Naive thymus-derived CD4-positive, alpha-beta T cell (primary cell): ENCODE measurements at places on chromosomes 4 and X. TPM values are rescaled to one million over a fixed set of nuclear protein-coding genes. Genes with fewer than 3 reads are reported as not detected.

The KLB gene
- not detected for total RNA-seq

The BCLAF3 gene
- total RNA-seq: 7.0 and 7.1 TPM in 2 replicates

The OTC gene
- not detected for total RNA-seq

The EMCN gene
- total RNA-seq: not detected

The NPY2R gene
- total RNA-seq: not detected in 2 replicates

The ABCG2 gene
- total RNA-seq: not detected

The PRSS48 gene
- not detected in 2 replicates for total RNA-seq

The XKRX gene
- 0.10 and 0.15 TPM in 2 replicates for total RNA-seq

The PSAPL1 gene
- total RNA-seq: not detected

The PDZD4 gene
- total RNA-seq: 0.25 and 0.44 TPM in 2 replicates

- DNase-seq: no peak
Observed at GRCh38 chr4:56330691-56331090, 56.6 kb downstream of the AASDH start.

DNA sequence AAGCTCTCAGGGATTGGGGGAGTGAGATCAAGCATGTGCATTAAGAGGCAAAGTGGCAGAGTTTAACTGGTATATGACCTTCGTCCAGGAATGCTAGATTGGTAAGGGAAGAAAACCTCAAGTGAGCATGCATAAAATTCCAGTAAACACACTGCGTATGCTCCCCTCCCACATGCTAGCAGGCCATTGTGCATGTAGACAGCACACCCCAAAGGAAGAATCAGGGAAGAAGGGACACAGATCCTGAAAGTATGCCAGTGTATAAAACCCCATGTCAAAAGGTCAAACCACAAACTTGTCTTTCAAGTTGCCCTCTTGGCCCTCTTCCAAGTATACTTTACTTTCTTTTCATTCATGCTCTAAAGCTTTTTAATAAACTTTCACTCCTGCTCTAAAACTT, 405.2 kb upstream of the CNKSR2 start:
- no peak for DNase-seq

DNA sequence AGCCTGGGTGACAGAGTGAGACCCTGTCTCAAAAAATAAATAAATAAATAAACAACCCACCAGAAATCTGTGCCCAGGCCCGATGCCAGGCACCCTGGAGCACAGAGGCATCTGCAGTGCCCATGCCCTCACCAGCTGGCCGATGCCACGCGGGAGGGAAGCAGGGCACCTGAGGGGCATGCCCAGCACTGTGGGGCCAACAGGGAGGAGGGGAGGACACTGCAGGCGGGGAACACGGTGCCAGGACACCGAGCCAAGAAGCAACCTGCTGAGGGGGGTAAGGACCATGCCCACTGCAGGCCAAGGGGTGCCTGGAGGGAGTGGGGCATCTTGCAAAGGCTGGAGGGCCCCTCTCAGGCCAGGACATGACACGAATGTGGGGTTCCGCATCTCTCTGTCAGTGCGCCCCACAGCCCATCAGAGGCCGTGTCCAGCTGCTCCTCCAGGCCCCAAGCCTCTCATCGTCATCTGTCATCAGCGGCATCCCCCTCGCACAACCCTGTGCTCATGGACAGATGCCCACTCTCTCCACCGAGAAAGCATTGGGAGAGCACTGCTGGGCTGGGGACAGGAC, 13.3 kb upstream of the DUSP9 start:
- no peak for DNase-seq

- DNase-seq: no peak
Observed at GRCh38 chrX:118632862-118633261, 94.5 kb upstream of the IL13RA1 start.

DNA sequence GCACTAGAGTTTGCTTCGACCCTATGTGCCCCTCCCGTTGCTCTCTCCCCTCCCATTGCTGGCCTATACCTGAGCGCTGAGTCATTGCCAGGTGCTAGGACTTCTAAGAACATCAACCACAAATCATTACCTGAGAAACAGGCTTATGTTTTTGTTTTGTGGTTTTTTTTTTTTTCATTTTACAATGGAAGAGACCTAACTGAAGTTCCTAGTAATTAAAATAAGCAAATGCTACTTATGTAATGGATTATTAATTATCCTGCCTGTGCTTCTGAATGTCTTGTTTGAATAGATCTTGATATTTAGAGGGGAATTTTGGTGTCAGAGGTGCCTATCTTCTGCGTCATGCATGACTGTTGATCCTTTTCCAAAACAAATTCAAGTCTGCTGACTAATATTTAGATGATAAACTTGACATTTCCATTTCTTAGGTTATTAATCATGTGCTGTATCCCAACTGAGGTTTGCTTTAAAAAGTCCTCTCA, 275.4 kb upstream of the CPEB2 start:
- DNase-seq: no peak

- DNase-seq: no peak
Observed at GRCh38 chr4:14415146-14415545, 587.1 kb upstream of the CPEB2 start.

DNA sequence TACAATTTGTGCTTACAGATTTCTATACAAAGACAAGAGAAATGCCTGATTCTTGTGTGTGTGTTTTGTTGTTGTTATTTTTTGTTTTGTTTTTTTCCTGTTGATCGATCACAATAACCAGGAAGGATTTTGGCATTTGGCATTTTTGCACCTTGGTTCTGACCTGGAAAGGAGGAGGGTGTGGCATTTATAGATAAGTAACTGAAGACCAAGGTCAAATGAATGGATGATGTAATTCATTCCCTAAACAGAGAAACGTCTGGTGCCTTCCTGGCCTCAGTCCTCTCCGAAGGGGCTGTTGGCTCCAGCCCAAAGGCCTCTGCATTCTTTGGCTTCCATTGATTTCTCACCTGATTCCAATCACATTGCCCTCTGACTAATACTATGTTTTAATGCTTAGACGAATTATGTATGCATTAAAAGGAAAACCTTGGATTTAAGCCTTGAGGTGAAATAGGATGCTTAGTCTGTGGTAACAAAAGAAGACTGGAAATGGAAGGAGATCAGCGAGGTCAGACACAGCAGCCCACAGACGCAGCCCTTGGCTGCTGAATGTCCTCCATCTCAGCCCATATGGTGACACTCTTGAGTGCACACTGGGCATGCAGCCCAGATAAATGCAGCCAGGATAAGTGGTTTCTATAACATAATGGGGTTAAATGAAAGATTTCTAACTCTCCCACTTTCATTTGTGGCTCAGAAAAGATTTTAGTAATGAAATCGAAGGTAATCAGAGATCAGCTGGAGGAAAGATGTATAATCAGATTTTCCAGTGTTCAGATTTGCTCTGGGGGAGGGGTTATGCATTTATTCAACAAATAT, 60.5 kb upstream of the TRIM2 start:
- DNase-seq: no peak

DNA sequence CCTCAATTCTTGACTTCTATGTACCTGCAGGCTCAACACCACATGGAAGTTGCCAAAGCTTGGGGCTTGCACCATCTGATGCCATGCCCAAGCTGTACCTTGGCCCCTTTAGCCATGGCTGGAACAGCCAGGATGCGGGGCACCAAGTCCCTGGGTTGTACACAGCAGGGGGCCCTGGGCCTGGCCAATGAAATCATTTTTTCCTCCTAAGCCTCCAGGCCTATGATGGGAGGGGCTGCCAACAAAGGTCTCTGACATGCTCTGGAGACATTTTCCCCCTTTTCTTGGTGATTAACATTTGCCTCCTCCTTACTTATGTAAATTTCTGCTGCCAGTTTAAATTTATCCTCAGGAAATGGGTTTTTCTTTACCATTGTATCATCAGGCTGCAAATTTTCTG, 1428.1 kb downstream of the C4orf33 start:
- DNase-seq: no peak

DNA sequence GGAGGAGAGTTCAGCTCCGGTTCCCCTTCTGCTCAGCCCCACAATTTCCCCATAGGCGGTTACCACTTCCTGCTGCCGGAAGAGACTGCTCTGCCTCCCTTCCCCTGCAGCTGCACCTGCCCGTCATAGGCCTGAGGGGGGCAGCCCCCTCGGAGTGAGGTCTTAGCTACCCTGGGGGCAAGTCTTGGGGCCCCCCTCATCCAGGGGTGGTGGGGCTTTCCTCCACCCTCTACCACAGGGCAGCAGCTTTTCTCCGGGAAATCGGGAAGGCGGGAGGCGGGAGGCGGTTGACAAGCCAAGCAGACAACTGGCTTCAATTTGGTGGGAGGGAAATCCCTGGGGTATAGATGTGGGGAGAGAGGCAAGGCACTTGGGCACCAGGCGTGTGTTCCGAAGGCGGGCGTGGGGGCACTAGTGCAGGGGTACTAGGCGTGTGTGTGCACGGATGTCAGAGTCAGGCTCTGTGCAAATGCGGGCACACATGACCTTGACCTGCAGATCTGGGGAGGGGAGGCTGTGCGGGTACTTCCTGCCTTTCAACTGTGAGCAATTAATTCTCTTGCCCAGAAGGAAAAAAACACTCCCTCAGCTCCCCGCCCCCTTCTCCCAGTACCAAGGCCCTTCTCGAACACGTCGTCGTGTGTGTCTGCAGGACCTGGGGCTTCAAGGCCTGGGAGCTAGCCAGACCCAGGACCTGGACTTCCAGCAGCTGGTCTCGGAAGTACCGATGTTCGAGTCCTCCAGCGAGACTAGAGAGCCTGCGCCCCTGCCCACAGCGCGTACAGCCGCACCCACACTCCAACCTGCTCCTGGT, 1.0 kb upstream of the ARHGAP4 start:
- DNase-seq: peak; percentile 85
